ENCODE measurements at places on chromosomes 12 and 14.

DNA sequence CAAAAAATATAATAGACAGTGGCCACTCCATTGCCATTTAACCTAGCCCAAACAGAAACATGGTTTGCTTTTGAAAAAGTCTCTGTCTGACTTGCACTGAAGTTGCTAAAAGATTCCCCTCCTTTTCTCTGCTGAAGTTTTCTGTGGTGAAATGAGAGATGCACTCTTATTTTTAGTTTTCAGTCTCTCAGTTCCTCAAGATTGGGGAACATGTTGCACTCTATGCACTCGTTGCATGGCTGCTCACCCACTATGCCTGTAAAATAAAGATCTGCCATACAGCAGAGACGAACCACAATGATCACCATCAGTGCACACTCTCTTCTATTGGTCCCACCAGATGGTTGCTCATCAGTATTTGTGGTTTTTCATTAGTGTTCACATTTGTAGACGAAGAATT is 13.1 kb upstream of the DAAM1 start:
- no peak for DNase-seq

DNA sequence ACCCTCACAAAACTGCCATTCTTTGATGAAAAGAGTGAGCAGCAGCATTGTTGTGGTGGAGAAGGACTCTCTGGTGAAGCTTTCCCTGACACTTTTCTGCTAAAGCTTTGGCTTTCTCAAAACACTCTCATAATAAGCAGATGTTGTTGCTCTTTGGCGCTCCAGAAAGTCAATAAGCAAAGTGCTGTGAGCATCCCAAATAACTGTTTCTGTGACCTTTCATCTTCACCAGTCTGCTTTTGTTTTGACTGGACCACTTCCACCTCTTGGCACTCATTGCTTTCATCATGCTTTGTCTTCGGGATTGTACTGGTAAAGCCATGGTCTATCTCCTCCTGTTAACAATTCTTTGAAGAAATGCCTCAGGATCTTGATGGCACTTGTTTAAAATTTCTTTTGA is 424.7 kb upstream of the TMPO start:
- DNase-seq, result no peak

DNA sequence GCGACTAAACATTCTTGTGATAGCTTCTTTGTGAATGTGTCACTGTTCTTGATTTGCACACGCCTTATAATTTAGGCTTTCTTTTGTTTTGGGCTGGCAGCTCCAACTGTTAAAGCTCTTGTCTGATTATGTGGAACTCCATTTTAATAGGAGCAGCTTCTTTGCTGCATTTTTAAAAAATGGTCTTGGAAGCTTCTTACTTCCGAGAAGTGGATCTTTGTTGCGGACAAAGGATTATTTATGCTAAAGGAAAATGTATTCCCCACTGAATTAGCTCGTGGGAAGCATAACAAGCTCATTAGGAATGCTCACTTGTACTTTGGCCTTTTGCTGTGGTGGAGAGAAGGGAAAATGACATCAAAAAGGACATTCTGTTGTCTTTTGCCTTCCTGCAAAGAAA is 20.0 kb downstream of the GAS2L3 start:
- DNase-seq, result no peak

GRCh38 chr12:41972598-41972997 is 172.1 kb downstream of the GXYLT1 start:
- DNase-seq, result no peak

DNA sequence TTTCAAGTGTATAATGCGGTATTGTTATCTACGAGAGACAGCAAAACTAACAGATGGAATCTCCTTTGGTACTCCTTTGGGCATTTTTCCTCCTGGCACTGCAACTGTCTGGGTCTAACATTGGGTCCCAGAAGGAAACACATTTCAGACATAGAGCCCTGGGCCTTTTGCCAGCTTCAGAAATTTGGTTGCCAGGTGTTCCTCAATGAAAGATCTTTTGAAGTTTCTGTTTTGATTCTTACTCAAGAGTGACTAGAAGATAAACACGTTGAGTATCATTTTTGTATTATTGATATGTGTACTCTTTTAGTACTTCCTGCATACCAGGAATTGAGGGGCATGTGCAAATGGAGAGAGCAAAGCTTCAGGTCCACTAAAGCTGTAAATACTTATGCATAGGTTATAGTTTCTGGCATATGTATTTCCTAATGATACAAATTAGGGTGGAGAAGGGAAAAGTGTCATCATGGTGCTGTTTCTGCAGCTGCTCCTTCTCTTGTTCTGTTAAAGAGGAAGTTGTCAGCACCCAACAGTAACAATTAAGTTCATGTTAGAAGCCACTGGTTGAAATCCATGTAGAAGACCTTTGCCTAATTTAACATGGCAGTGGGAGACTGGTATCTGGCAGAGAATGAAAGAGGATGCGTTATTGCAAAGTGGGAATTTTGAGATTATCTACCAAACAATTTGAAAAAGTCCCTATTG is 53.5 kb downstream of the SLC38A6 start:
- DNase-seq, result no peak

- no peak for DNase-seq
Observed at GRCh38 chr14:20597108-20597507, 5.9 kb upstream of the RNASE12 start.

GRCh38 chr12:89947437-89948270 is 239.0 kb upstream of the ATP2B1 start:
- no peak for DNase-seq

GRCh38 chr12:56189918-56190694 is 823 bp upstream of the SMARCC2 start:
- peak; percentile 88 for DNase-seq

DNA sequence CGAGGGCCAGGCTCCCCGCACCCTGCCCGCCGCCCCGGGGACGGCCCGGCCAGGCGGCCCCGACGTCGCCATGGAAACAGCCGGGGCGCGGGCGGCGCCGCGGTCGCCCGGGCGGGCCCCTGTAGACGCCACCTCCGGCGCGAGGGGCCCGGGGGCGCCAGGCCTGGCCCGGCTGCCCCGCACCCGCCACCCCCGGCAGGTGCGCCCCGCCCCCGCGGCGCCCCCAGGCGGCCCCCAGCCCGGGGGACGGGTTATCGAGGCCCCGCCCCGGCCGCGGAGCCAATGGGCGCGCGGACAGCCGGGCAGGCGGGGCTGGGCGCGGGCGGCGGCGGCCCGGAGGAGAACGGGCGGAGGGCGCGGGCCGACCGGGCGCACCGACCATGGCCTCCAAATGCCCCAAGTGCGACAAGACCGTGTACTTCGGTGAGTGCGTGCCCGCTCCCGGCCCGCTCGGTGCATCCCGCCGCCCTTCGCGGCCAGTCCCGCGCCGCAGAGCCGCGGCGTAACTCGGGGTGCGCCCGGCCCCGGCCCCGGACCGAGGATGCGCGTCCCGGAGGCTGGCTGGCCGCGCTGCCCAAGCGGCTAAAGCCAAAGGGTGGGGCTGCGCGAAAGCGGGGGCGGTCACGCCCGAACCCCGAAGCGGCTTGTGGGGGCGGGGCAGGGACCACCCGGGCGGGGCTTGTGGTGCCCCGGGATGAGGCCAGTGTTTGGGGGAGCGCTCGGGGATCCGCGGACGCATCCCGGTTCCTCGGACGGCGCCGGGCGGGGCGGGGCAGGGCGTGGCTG is at the start of gene CRIP2:
Gene CRIP2, plus strand, starts transcription at position 339 of the 786 bp plus-strand sequence. Its CDS starts 42 bp downstream, at position 381.
- DNase-seq, result peak; percentile 61

GRCh38 chr12:18323159-18323558 is 61.8 kb downstream of the PIK3C2G start:
- no peak for DNase-seq

DNA sequence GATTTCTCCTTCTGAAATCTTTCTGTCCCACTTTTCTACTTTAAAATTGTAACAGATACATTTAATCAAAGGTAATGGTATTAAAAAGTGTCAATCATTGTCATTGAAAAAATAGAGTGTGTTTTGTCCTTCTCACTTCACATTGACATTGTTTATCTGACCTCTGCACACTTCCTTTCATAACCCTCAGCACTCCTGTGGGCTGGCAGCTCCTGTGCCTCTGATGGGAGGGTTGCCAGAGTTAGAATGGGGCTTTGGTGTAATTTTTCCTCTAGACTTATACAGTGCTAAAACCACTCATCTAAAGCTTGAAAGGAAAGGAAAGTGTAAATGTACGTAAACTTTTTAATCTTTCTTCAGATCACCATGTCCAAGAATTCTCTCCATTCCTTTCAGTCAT is 23.7 kb downstream of the KCNA1 start:
- no peak for DNase-seq

GRCh38 chr14:83827383-83827782 is 1702.6 kb upstream of the FLRT2 start:
- no peak for DNase-seq

DNA sequence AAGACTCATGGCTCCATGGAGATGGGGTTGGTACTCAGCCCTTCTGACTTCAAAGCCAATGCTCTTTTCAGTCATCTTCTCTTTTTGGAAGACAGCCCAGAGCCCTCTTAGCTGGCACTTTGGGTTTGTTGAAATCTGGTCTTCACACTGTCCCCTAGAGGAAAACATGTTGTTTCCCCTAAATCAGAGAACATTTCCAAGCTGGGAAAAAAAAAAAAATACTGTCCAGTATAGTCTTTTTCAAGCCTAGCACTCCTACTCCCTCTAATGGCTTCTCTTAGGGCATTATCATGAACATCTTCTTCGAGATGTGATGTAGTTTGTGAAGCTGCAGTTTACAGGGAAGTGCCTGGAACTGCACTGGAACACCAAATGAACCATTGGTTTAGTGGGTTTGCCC is 3.0 kb upstream of the ZC3H14 start:
- DNase-seq, result no peak

DNA sequence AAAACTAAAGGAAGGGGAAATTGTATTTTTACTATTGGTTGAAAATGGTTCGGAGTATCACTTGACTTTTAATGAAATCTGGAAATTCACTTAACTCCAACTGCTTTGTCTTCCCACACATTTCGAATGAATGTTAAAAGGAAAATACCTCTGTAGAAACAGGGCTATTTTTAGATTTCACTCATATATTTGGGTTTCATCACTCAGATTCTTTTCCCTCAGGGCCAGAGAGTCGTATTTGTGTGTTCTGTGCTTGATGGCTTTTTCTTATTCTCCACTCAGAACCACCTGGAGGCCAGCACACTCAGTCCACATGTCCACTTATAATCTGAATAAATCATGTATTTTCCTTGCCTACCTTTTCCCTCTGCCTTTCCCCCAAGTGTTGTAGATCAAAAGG is 40.0 kb downstream of the DAAM1 start:
- no peak for DNase-seq

Measured in NCI-H1930 (cell line).